ENCODE measurements at places on chromosomes 4 and X.

DNA sequence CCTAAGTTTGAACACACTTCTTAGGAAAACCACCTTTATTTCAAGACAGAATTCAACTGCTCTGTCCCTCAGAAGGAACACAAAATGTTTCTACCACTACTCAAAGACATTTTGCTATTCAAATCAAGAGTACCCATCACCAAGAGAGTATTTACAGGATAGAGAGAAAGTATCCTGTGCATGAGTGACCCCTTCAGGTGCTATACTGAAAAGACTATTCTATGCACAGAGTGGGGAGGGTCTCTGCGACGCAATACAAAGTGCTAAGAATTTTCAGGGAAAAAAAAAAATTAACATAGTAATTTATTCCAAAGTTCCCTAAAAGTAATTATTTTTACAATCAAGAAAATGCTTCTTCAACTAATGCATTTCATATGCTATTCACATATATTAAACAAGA is 346.4 kb upstream of the FAM241A start:
- no peak for DNase-seq

- DNase-seq: no peak
Observed at GRCh38 chr4:184961660-184962059, 56.6 kb upstream of the HELT start.

- no peak for DNase-seq
Observed at GRCh38 chr4:79331126-79331876, 5.4 kb upstream of the NAA11 start.

DNA sequence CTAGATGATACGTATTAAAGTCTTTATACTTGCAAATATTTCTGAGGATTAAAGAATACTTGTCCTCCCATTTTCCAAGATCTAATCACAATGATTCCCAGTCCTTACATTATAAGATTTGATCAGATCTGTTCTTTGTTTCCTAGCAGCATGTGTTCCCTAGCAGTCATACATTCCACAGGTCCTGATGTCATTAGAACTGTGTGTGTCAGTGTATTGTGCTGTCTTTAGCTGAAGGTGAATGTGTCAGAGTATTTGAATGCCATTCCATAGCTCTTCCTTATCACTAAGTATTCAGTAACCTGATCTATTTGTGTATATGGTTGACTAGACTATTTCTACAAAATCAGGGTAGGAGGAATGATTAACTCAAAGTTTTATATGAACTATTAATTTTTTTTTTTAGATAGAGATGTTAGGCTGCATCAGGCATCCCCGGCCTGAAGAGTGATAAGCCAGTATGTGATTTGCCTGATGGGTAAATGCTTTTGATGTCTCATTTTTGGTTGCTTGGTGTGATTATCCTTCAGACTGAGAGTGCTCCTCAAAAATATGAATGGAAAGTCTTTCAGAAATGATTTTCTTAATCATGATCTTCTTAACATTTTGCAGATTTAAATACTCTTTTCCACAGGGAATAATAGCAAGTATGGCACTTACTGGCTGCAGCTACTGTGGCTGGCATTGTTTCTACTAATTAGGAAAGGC is 4.4 kb downstream of the ADGRL3 start:
- DNase-seq: no peak

- no peak for DNase-seq
Observed at GRCh38 chrX:57155171-57155570, 18.0 kb upstream of the SPIN2A start.

DNA sequence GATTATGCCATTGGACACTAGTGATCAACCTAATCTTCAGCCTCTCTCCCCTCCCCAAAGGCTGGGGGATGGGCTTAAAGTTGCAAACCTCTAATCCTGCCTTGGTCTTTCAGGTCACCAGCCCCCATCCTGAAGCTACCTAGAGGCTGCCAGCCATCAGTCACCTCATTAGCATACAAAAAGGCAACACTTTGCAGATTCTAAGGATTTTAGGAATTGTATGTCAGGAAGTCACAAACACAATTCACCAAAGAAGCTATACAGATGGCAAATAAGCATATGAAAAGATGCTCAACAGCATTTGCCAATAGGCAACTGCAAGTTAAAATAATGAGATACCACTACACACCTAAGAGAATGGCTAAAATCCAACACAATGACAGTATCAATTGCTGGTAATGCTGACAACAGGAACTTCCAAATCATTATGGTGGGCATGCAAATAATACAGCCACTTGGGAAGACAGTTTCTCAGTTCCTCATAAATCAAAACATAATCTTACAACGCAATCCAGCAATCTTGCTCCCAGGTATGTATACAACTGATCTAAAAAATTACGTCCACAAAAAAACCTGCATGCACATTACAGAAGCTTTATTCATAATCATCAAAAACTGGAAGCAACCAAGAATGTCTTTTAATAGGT is 9.0 kb upstream of the PIM2 start:
- no peak for DNase-seq

DNA sequence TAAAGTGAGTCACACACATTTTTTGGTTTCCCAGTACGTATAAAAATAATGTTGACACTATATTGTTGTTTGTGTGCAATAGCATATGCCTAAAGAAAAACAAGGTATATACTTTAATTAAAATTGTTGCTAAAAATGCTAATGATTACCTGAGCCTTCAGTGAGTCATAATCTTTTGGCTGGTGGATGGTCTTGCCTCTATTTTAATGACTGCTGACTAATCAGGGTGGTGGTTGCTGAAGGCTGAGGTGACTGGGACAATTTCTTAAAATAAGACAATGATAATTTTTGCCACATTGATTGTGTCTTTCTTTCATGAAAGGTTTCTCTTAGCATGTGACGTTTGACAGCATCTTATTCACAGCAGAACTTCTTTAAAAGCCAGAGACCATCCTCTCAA is 21.0 kb upstream of the ANXA10 start:
- no peak for DNase-seq

GRCh38 chr4:141706445-141706844 is 70.1 kb downstream of the IL15 start:
- no peak for DNase-seq

DNA sequence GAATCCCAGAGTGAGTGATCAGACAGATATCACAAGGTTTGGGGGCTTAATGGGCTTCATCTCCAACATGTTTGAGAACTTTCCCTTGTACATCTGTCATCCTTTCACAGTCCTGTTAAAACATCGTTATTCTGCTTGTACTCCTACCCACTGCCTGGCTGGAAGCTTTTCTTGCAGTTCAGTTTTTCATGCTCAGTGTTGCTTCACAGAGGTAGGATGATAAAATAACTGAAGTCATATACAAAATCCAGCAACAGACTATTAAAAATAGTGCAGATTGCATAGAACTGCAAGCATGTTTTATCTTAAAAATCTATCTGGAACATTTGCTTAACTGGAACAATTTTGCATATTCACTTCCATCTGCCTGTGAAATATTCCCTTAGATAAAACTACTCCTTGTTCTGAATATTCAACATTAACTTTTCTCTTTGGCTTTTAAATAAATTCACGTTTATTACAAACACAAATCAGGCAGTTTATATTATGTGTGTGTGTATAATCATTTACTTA is 579.6 kb upstream of the IGFBP7 start:
- DNase-seq: no peak

DNA sequence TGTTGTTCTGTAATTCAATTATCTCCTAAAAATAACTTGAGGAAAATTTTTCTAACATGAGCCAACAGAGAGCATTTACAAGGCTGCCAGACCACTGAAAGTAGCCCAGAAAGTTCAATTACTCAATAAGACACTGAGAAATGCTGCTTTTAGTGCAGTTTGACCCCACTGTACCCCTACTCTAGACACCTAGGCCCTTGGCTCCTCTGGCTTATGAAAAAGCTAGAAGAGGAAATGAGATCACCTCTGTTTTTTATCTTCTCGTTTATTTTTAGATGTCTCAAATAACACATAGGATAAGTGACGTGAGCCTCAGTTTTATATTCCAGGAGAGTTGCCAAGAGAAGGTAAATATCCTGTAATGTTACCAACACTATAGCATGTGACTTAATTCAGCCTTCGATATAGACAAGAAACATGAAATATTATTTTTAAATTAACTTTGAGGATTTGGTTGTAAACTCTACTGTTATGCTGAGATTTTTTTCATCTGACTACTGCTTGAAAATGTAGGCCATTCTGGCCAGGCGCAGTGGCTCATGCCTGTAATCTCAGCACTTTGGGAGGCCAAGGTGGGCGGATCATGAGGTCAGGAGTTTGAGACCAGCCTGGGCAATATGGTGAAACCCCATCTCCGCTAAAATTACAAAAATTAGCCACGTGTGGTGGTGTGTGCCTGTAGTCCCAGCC is 24.4 kb downstream of the TNIP3 start:
- DNase-seq: no peak

GRCh38 chr4:21801661-21802385 is 146.7 kb downstream of the KCNIP4 start:
- DNase-seq: no peak

DNA sequence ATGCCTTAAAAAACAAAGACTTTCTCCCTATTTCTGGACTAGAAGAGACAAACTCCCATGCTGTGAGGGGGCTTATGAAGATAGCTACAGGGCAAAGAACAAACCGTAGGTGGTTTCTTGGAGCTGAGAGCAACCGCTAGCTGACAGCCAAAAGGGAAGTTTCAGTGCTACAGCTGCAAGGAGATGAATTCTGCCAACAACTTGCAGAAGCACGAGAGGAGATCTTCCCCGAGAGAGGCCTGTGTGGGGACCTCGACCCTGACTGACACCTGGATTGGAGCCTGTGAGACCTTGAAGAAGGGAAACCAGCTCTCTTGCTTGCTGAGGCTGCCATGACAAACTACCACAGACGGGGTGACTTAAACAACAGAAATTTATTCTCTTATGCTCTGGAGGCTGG is 183.8 kb upstream of the VCX3A start:
- no peak for DNase-seq

DNA sequence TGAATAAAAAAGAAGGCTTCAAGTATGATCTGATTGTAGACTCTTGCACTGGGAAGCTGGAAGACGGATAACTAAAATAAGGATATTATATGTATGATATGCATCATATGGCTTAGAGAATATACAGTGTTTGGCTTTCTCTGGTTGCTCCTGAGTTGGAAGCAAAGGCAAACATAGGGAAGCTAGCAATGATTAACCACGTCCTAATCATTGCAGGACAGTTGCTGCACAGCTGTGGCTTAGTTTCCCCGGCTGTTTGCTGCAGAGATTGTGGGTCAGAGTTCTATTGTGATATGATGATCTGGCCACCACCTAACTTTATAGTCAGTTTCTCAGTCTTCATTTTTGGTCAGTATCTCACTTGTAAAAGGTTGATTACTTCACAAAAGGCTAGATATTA is 36.3 kb upstream of the PARM1 start:
- no peak for DNase-seq

DNA sequence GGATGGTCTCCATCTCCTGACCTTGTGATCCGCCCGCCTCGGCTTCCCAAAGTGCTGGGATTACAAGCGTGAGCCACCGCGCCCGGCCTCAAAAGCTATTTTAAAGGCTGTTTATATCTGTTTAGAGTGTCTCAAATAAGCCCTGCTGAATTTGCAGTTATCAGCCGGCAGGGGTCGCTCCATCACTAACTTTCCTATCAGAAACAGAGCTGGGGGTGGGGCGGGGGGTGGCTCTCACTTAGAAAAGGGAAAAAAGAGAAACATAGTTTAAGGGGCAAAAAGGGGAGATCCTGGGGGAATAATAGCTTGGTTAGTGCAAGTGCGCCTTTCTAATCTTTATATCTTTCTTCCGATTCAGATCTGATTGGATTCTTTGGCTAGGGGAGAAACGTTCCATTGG is 450.7 kb downstream of the UBE2NL start:
- DNase-seq: no peak

- DNase-seq: no peak
Observed at GRCh38 chr4:100461807-100462605, 55.8 kb downstream of the EMCN start.

GRCh38 chr4:141121768-141122454 is 11.4 kb downstream of the RNF150 start:
- DNase-seq: no peak

DNA sequence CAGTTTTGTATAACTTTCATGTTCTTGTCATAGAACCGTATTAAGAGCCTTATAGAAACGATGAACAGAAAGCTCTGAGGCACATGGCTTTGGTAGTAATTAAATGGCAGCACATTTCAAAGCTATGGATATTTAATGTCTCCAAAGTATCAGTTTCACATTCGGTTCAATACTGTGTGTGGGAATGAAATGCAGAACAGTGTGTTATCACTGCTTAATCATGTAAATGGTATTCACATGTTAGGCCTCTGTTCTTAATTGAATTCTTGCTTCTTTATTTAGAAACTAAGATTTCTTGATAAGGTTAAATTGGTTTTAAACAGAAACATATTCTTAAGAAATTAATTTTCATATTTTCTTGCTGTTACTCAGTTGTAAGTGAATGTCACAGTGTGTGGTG is 701.0 kb upstream of the PITX2 start:
- DNase-seq: no peak

- no peak for DNase-seq
Observed at GRCh38 chrX:69297506-69297905, 132.3 kb upstream of the PJA1 start.

DNA sequence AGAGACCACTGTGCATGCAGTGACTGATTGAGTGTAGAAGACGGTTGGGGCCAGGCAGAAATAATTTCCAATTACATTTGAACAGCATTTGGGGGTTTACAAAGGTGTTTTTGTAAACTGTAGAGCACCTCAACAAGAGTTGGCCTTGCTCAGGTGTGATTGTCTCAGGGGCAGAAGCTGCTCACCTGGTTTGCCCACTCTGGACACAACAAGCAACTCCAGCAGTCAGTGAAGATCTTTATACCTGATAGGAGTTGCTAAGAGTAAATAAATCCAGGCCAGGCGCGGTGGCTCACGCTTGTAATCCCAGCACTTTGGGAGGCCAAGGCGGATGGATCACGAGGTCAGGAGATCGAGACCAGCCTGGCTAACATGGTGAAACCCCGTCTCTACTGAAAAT is 221.3 kb downstream of the RAB28 start:
- no peak for DNase-seq

GRCh38 chr4:187422655-187423054 is 572.9 kb upstream of the ZFP42 start:
- DNase-seq: no peak

Data from stimulated activated CD8-positive, alpha-beta memory T cell treated with anti-CD3 and anti-CD28 coated beads, Interleukin-12 subunit alpha, Interleukin-12 subunit beta, amount 100 ng/mL, for 4 hours (primary cell).